Activated T-cell treated with anti-CD3 and anti-CD28 coated beads for 1 hour (primary cell): ENCODE measurements at places on chromosomes 16 and 17.

GRCh38 chr17:2867441-2868424, 71.5 kb downstream of the RAP1GAP2 start:
- no peak for DNase-seq

GRCh38 chr17:80187090-80187489, 17.3 kb downstream of the CARD14 start:
- no peak for DNase-seq

- DNase-seq = no peak
These were observed 150.8 kb downstream of the XYLT1 start for GRCh38 chr16:17320009-17320408.

DNA sequence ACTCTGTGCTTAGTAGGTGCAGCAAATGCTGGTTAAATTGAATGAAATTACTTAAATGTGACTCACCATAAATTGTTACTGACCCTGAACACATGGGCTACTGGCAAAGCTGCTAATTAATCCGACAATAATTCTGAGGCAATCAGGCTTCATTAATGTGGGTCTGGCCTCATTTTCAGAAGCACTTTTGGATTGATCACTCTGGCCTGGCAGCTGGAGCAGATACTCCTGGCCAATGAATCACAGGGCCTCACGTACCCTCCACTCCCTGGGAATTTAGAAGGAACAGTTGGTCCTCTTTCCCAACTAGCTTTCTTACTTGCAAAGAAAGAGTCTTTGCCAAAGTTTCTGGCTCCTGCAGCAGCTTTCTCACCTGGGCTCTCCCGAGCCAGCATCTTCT, 162.0 kb upstream of the ZKSCAN2 start:
- no peak for DNase-seq

DNA sequence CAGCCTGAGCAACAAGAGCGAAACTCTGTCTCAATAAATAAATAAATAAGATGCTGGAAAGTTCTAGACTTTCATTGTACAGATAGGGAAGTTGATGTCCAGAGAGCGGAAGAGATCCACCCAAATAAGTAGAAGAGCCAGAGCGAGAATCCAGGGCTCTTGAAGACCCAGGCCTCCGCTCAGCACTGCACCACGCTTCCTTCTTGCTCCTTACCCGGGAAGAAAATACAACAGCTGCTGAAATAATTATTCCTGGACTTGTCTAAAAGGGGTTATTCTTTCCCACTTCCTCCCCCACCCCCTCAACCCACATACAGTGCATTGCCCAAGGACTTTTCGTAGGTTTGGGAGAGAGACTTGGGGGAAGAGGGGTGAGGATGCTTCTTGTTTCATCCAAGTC, 26.7 kb downstream of the CDK5RAP3 start:
- no peak for DNase-seq

GRCh38 chr17:82187500-82187899, 25.1 kb downstream of the CCDC57 start:
- no peak for DNase-seq

DNA sequence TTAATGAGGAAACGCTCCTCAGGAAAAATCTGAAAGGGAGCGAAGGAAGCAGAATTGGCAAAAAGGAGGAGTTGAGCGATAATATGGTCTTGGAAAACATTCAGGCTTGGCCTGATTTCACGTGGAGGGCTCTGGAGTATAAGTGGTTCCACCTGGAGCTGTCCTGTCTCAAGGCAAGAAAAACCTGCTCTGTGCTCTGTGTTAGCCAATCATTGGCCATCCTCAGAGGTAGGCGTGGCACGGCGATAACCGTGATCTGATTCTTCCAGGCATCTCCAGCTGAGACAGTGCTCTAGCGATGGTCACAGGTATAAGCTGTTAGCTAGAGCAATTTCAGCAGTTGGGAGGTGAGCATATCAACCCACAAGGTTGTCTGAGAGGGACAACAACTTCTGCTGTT, 450.5 kb upstream of the MAF start:
- DNase-seq = no peak

GRCh38 chr17:40350689-40351358, 13.7 kb downstream of the GJD3 start:
- no peak for DNase-seq

DNA sequence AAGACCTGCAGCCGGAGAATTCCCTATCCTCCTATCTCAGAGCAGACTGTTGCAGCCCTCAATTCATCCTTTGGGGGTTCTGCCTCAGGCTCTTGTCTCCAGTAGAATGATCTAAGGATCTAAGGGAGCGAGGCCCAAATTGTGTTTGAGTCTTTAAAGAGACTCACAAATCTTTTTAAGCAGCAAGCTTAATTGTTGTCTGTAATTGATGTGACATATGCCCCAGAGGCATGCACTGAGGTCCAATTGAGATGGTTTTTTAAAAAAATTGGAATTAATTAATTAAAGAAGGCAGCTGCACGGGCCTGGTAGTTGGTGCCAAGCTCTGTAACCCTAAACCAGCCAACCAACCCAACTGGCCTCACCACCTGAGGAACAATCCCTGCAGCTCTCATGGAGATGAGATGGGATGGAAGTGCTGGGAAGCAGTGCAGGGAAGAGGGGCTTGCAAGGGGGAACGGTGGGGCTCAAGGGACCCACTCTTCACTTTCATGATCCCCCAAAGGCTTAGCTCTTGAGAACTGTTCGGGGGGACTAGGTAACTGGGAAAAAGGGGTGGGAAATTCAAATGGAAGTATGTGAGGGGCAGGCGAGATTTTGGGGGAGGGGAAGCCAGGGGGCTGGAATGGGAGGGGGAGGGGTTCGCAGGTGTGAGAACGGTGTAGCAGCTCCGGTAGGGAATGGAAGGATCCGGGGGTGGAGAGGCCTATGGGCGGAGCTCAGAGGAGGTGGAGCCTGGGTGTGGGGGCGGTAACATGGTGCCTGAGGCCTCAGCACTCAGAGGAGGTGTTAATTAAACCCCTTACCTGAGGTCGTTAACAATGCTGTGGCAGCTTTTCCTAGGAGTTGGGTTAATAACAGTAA, 9.2 kb upstream of the ZNF652 start:
- DNase-seq = no peak

- DNase-seq = peak; percentile 38
These were observed 21.7 kb downstream of the USP36 start for GRCh38 chr17:78818932-78819331.

DNA sequence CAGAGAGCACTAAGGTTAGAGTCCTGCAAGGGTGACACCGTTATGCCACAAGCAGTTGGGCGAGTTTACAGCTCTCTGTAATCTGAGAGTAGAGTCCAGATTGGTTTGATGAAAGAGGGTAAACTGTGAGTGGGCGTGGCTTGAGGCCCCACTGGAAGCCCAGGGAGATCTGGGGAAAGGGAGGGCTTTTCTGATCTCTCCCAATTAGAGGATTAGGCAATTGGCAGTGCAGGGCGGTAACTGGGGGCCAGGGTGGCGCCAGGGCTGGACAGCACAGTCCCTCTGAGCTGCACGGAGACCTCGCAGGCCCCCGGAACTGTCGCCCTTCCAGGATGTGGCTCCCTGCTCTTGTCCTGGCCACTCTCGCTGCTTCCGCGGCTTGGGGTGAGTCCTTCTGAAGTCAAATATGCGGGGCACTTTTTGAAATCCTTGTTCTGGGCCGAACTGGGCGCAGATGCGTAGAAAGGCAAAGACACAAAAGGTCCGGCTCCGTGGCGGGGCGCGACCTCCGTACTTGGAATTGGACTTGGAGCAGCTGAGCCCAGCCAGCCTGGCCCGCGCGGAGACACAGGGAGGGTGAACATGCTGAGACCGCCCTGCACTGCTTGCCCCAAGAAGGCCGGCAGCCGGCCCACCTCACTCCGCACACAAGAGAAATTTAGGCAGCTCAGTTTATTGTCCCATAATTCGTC, 72.4 kb downstream of the CES1 start:
- no peak for DNase-seq
